ENCODE measurements at places on chromosomes 5 and 9.

DNA sequence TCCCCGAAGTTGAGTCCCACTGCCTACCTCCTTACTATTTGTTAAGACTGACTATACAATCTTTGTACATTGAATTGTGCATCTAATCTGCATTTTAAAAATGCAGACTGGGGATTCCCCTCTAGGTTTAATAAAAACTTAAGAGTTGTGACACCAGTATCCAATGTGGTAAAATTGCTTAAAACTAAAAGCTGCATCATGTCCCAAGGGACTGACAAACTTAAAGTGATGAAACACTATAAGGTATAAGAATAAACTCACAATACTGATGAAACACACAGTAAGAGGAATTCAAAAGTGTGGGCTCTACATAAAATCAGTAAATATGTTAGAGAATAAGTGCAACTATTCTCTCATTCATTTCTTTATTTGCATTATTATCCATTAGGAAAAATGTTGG, 1905.1 kb downstream of the MAT2B start:
- no peak for DNase-seq

- no peak for DNase-seq
Observed at GRCh38 chr9:133355881-133356357, 368 bp downstream of the SURF1 start.

DNA sequence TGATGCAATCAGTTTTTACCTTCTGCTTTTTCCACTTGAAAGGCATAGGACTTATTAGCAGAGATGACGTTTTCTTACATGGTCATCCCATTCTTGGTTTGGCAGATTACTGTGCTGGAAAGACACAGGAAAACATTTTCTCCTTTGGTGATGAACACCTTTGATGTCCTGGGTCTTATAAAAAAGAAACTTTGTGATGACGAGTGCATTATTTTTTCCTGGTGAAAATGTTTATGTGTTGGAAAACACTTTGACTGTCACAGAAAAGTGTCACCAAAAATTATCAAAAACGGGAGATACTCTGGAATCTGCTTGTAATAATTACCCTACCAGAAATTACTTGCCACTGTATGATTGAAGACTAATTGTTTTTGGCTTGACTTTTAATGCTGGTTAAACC, 2020.9 kb downstream of the MAT2B start:
- DNase-seq: no peak

DNA sequence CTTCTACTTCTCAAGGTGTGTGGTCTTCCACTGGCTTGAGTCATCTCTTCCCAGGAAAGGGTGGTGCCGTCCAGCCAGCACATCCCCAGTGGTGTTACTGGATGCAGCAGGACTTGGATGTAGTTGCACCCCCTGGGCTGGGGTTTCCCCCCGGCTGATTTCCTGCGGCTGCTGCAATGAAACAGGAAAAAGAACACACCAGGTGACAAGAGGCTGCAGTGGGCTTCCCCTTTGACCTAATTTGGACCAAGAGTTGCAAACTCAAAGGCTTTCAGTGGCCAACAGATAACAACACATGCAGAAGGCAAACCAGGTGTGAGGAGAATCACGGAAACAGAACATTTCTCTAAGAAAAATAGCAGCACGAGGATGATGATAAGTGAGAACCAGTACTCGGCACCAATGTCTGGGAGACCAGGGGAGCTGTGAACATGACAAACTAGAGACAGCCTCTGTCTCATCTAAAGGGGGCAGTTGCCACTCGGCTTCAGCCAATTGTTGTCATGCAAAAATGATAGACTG, 83.7 kb downstream of the PDE6A start:
- no peak for DNase-seq

DNA sequence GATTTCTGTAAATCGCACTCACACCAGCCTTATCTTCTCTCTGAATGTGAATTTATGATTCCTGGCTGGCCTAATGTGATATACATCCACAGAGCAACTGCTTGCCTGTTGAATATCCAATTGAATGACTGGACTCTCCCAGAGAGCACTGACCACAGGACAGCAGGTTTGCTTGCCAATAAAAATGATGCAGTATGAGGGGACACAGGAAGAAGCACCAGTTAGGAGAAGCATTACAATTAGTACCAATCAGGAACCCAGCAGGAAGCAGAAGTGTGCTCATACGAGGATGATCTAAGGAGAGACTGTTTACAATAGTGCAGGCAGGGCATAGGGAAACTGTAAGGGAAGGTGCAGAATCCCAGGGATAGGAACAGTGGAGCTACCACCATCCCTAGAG, 127.2 kb upstream of the ZNF366 start:
- no peak for DNase-seq

DNA sequence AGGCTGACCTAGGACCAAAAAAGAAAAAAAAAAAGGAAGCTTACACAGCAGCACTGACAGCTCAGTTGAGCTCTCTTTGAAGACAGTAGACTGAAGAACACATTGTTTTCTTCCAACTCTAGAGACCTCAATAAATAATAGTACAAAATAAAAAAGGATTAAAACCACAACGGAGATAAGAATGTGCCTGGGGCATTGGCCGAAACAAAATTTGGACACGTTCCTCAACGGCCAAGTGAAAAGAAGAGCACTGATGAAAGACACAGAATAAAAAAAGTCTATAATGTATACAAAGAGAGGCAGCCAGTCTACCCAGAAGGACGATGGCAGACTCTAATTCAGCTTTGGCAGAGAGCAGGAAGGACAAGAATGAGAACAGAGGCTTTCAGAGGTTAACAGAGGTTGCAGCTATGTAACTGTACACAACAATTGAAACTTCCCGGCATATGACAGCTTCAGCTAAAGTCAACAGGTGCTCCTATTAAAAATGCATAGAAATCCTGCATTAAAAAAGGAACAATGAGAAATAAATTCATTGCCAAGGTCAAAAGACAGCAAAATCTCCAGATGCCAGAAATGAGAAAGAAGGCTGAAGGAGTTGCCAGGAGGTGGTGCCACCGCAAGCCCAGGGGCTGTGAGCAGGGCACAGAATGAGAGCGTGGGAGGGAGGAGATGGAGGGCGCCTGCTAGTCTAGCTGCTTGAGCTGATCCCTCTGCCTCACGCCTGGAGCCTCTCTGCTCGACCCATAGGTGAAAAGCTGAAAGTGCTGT, 113.9 kb downstream of the DCP2 start:
- DNase-seq: no peak

GRCh38 chr9:134477342-134477925, 151.2 kb downstream of the RXRA start:
- no peak for DNase-seq

GRCh38 chr5:142115937-142116614, 7.5 kb downstream of the NDFIP1 start:
- no peak for DNase-seq

GRCh38 chr5:62778316-62779009, 199.8 kb downstream of the LRRC70 start:
- no peak for DNase-seq

DNA sequence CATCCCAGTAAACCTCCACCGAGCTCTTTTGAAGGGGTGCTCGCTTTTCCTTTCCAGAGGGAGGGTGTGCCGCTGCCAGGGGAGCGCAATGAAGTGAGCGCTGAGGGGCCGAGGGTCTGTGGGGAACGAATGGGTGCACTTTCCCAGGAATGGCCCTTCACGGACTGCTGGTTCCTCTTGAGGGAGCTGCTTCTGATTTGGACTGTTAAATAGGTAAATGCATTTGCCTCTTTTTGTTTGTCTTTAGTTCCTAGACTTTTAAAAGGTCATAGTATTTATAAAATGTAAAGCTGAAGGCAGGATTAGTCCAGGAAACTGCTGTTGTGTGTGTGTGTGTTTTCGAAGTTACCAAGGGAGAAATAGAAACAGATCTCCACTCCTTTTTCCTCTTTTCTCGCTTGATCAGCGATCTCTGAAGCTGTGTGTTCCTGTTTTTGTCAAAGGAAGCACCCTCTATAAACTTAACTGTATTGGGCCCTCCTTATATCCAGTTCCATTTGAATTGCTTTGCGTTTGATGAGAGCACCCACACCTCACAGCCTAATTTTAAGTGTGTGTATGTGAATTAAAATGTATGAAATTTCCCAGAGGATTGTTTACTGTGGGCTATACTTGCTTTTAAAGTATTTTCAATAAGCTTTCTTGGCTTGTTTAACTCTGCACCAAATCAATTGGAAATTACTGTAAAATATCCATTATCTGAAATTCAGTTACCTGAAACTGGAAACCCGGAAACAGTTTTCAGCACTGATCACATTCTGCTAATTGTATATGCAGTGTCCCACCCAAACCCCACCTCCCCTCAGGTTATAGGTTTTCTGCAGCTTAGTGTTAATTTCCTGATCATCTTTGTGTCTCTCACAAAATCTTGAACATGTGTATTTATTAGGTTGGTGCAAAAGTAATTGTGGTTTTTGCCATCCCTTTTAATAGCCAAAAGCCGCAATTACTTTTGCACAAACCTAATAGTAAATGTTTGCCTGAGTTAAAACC, 966 bp downstream of the SNX2 start:
- DNase-seq: no peak

DNA sequence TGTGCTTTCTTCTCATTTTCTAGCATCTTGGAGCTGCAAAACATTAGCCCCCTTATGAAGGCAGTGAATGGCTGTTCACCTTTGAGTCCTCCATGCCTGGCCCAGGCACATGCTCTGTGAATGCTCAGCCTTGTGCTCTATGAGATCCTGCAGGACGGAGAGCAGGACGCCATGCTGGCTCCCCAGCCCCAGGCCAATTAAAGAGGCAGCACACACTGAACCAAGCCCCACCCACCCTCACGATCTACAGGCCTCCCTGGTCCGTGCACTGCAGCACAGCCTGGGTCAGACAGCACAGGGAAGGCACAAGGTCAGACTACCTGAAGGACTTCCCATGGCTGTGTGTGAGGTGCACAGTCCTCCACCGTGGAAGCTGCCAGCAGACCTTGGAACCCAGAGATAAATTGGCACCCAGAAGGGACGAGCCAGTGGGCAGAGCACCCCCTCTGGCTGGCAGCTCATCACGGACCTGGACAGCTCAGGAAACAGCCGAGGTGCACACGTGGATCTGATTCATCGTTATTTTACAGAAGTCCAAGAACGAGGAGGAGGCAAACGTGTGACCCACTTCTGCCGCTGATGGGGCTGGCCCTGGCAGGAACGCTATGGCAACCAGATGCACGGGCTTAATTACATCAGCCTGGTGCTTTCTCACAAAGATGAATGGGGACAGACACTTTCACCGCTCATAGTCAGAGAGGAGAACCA, 59.5 kb downstream of the OLFM1 start:
- no peak for DNase-seq

- DNase-seq: no peak
Observed at GRCh38 chr5:134175921-134176510, 734 bp downstream of the SKP1 start.

DNA sequence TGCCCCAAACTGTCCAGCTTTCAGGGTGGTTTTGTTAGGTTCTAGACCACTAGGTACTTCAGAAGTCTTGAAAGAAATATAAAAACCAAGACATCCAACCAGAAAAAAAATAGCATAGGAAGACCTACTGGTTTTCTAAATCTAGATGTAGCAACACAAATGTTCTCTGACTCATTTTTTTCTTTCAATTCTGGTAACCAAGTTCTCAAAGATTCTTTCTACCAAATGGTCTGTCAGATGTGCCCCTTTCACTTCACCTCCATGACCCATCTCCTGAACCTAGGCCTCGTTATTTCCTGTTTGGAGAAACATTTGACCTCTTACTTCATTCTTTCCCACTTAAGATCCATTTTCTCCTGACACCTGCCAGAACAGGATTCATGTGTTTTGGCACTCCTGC, 355.3 kb downstream of the KIAA0825 start:
- no peak for DNase-seq

- no peak for DNase-seq
Observed at GRCh38 chr5:171032435-171032973, 170.7 kb downstream of the RANBP17 start.

- no peak for DNase-seq
Observed at GRCh38 chr5:149127394-149127955, 13.8 kb upstream of the ABLIM3 start.

- DNase-seq: no peak
Observed at GRCh38 chr9:23938908-23939307, 112.9 kb upstream of the ELAVL2 start.

DNA sequence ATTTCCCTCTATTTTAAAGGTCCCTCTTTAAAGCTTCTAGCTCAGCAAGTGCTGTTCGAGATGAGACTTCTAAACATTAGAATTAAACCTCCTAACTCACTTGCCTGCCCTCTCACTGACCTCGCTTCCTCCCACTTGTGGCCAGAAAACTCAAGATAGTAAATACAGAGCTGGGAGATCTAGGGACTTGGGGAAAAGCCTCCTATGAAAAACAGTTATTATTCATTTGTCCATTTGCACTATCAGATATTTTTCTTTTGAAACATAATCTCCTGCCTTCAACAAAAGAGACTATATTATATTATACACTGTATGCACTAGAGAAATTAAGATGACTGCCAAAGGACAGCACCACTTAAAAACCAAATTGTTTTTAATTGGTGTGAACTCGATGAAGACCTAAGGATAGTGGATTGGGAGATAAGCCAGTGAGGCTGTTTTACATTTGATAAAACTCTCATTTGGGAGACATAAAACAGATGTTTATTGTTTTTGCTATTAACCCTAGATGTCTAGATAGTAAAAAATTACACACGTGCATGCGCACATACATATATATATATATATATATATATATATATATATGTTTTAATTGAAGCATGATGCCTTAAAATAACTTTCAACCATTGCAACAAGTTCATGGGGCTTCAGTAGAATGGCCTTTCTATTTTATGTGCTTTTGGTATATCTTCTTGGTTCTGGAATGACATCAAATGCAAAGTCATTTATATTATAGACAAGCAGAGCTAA, 229.4 kb downstream of the ADAMTSL1 start:
- DNase-seq: no peak

DNA sequence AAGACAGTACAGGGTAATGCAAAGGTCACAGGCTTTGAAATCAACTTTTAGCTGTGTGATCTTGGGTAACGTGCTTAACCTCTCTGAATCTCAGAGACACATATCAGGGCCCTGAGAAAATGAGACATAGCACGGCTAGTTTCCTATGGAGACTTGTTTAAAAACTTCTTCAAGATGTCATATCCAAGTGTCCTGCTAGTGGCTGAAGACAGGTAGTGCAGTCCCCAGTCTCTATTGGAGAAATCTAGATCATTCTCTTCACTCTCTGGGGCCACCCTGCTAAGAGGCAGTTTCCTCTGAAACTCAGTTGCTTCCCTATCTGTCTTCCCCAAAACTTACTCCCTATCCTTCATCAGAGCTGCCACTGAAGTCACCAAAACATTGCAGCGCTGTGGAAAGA, 30.3 kb upstream of the GRXCR2 start:
- no peak for DNase-seq

- DNase-seq: no peak
Observed at GRCh38 chr9:7935681-7936080, 136.1 kb upstream of the DMAC1 start.

GRCh38 chr9:76458903-76459693, at the start of gene GCNT1:
Gene GCNT1 (plus strand): TSS chr9:76459182. CDS start chr9:76502382, 43,200 bp downstream.
- peak; percentile 4 for DNase-seq

DNA sequence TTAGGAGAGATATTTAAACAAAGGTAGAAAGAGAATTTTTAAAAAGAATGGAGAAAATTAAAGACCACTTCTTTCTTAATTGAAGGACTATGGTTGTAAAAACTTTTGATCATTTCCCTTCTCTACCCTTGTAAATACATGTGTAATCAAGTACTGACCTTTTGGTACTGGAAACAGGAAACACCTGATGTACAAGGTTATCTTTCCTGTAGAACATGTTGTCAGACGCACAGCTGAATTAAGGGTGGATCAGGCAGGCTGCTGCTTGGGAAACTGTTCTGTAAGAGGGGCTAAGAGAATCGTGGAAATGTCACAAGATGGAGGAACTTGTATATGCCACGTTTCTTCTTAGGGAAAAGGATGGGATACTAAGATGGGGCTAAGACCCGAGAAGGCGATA, 341.6 kb downstream of the ZNF608 start:
- DNase-seq: no peak

- DNase-seq: no peak
Observed at GRCh38 chr9:80061096-80061495, 489.3 kb downstream of the TLE4 start.
